AG04450 (cell line): ENCODE measurements at places on chromosomes 4 and X. TPM values are rescaled to one million over a fixed set of nuclear protein-coding genes. Genes with fewer than 3 reads are reported as not detected.

DNA sequence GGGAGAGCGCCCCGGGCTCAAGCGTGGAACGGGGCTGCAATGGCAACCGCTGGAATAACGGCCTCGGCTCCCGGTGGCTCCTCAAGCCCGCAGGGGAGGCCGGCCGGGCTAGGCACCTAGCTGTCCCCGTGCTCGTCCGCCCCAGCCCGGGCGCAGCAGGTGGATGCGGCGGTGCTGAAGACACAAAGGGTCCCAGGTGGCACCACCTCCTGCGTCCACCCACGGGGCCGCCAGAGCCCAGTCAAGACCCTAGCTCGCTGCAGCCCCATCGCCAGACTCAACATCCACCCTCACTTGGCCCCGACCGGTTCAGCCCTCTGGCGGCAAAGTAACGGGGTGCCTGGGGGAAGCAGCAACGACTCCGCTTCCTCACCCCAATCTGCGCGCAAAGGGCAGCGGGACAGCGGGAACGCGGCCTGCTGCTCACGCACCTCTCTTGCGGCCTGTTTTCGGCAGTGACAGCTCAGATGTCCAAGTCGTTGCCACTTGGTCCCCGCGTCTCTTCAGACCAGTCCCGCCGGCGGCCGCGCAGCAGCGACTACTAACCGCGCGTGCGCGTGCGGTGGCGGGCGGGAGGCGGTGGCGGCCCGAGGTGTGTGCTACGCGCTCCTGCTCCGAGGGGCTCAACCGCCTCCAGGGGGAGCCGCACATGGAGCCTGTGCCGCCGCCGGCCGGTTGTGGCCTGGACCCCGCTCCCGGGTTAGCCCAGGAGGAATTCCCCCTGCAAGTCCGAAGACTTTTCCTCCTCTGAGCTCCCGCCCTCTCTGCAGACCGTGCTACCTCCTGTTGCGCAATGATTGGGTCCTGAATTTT, at the start of gene CLGN:
Gene CLGN (minus strand): TSS at position 543 of the 813 bp plus-strand sequence. CDS start 14,570 bp downstream, outside the sequence.
- no peak for DNase-seq

DNA sequence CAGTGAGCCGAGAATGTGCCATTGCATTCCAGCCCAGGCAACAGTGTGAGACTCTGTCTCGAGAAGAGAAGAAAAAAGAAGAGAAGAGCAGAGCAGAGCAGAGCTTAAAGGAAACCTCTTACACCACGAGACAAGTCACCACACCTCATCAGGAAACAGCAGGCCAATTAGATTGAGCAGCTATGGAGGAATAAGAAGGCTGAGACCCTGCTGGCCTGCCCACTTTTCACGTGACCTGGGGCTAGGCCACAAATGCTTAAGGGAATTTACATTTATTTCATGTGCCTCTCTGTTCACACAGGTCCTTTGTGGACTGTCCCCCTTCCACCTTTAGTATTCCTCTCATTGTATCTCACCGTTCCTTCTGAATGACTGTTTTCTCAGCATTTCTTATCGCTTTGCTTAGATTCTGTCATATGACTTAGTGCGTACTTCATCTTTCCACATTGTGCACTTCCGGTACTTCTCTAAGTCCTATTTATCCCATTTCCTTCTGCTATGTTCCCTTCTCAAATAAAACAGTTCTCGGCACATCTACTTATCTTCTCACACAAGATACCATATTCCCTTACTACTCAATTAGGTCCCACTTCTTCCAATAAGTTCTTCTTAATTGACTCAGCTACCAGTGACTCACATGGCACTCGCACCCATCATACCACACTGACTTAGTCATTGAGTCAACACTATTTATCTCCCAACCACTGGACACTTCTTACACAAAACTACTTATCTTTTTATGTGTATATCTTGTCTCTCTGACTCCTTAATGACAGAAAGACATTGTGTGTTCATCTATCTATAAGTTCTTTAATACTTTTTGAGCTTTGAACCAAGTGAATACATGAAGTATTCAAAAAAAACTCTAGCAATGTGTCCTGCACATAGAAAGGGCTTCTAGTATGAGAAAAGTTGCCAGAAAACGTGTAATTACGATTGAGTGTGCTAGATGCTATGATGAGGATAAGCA, 11.0 kb downstream of the CUL4B start:
- peak; percentile 66 for DNase-seq

- no peak for DNase-seq
Measured at GRCh38 chr4:136383082-136383481, 1149.2 kb downstream of the PCDH18 start.

GRCh38 chr4:153161226-153161963, 42.8 kb upstream of the TRIM2 start:
- no peak for DNase-seq

GRCh38 chr4:129645461-129645860, 549.5 kb downstream of the C4orf33 start:
- DNase-seq = no peak

GRCh38 chr4:142164767-142165500, 528.6 kb downstream of the IL15 start:
- DNase-seq = no peak

- no peak for DNase-seq
Measured at GRCh38 chr4:103075435-103075893, 1.1 kb downstream of the SLC9B2 start.

GRCh38 chrX:110318664-110318968, 731 bp upstream of the AMMECR1 start:
- DNase-seq = no peak

- no peak for DNase-seq
Measured at GRCh38 chrX:67724359-67725110, 180.7 kb downstream of the AR start.

GRCh38 chr4:26074712-26075430, 160.9 kb downstream of the SMIM20 start:
- no peak for DNase-seq

GRCh38 chr4:48853604-48854394, 22.9 kb downstream of the OCIAD1 start:
- no peak for DNase-seq

- no peak for DNase-seq
Measured at GRCh38 chr4:126061655-126062054, 746.9 kb downstream of the FAT4 start.

- no peak for DNase-seq
Measured at GRCh38 chrX:3403748-3404147, 57.3 kb upstream of the MXRA5 start.

DNA sequence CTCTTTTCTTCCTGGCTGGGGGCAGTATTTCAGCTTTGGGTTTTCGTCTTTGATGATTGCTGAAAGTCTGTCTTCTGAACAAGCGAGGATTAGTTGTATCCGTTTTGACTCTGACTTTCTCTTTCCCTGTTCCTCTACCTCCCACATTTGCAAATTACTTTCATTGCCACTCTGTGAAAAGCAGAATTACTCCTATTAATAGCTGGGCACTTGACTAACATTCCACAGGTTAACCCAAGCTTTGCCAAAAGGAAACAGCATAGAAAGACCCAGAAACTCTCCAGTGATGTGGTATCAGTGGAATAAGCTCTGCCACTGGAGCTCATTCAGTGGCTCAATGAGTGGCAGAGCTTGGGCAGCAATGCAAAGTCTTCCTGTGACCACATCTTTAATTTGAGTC, 238.9 kb downstream of the PALLD start:
- DNase-seq = no peak

DNA sequence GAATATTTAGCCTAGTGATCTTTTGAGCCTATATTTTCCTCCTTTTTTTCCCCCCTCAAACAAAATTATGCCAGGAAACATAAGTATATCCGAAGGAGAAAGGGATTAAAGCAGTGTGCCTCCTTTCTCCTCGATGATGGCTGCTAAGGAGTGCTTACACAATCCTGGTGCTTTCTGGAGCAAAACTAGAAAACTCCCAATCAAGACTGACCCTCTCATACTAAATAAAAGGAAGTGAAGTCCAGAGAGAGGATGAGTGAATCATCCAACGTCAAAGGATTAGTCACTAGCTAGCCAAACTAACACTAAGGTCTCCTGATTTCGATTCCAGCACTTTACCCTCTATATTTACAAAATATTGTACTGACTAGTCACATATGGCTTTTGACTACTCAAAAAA, 146.8 kb downstream of the PPP3CA start:
- DNase-seq = peak; percentile 78

- no peak for DNase-seq
Measured at GRCh38 chr4:67152976-67153375, 392.3 kb downstream of the CENPC start.

GRCh38 chr4:71680706-71681105, 103.2 kb downstream of the GC start:
- DNase-seq = no peak

GRCh38 chr4:112234952-112235609, 3.5 kb downstream of the AP1AR start:
- peak; percentile 74 for DNase-seq

DNA sequence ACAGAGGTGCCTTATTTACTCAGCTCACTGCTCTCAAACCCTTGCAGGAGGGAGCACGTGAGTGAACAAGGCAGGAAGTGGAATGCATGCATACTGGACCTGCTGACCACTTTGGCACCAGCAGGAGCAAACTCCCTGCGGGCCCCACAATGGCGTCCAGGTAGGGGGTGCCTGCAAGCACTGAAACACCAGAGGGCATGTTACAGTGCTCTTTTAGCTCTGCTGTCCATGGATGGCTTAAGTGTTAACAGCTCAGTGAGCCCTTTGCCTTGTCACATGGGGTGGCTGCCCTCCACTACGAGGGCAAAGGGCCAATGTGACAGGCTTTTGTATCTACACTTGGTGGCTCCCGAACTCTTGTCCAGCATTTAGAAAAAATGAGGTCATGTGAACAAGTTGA, 199.5 kb upstream of the UGT8 start:
- no peak for DNase-seq

- DNase-seq = no peak
Measured at GRCh38 chr4:100312615-100313350, 122.5 kb upstream of the DDIT4L start.

- DNase-seq = no peak
Measured at GRCh38 chr4:87524456-87524855, 4.7 kb downstream of the SPARCL1 start.

- DNase-seq = no peak
Measured at GRCh38 chr4:89400287-89401035, 92.9 kb upstream of the GPRIN3 start.

DNA sequence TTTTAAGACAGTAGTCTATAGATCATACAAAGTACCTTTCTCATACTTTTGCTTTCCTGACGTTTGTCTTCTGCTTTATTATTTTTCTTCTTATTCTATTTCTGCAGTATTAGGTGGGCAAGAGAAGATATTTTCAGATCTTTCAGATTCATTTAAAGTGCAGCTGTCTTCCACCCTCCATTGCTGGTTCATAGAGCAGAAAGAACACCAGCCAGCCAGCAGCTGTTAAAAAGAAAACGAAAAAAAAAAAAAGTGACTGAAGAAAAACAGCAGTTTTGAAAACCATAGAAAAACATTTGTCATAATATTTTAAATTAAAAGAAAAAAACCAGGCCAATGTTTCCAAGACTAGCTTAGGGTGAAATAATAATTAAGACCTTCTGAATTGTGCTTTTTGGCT, 42.9 kb downstream of the SMAD1 start:
- DNase-seq = no peak

GRCh38 chrX:109847257-109848187, 114.5 kb upstream of the ACSL4 start:
- DNase-seq = peak; percentile 62

DNA sequence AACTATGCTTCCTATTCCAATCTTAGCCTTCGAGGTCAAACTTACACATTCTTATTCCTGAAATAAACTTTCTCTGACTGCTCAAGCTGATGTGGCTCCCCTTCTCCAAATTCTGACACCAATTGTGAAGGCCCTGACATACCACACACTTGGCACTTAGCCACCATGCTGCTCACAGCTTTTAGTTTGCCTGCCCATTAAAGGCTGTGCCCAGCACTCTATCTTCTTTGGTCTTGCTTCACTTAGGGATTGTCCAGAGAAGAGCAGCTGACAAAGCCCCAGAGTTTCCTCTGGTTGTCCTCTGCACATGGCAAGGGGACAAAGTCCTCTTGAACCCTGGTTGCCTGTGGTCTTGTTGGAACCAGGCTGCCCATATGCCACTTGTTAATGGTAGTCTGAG, 126.1 kb downstream of the ARHGEF9 start:
- DNase-seq = no peak

DNA sequence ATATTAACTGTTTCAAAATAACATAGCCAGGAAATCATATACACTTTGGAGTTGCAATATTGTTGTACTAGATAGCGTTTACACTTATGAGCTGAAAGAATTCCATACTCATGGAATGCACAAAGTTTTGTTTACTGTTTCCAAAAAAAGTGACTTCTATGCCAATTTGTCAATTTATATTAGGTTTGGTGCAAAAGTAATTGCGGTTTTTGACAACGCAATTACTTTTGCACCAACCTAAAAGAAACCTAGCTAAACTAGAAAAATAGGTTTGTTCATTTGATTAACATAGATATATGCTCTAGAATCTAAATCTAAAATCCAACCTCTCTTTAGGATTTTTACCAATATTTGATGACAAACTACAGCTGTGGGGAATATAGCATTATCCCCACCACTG, 15.2 kb downstream of the RXFP1 start:
- DNase-seq = no peak

DNA sequence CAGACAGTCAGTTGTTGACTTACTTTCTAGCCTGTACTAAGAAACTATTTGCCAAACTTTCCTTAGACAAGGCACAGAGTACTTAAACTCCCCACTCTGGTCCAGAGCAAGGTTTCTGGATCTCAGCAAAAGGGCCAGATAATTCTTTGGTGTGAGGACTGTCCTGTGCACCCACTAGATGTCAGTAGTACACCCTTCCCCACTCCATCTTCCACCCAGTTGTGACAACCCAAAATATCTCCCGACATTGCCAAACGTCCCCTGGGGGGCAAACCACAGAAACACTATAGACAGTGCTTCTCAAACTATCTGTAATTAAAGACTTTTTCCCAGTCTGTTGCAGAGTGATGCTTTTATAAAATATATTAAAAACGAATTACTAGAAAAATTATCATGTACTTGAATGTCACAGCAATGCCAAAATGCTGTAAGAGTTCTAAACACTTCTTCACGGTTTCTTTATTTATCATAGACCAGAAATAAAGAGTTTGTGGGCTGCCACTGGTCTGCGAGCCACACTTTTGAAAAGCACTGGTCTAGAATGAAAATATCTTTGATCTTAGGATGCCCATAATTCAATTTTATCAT, 203.5 kb downstream of the PRDM5 start:
- peak; percentile 8 for DNase-seq

DNA sequence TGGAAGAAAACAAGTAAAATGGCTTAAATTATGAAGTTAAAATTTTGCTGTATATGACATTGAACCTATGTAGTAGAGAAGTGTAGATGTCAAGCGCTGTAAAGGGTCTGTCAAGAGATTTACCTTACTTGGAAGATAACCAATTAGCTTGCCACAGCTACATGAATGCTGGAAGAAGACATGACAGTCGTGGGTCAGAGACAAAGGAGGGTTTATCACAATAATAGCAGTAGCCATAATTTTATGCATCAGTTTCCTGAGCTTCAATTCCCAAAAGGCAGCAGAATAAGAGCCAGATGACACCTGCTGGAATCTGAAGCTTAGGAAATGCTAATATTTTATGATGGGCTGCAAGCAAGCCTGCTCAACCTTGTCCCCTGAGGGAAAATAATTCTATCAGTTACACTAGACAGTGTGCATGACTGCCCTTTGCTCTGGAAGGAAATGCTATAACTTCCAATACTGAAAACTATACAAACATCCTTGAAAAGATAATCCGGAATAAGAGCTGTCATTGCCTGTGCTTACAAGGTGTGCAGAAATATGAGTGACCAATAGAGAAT, 292.9 kb downstream of the PRDM5 start:
- no peak for DNase-seq

The NLGN4X gene
- not detected in 2 replicates for polyA plus RNA-seq

The FGFRL1 gene
- polyA plus RNA-seq = 11.2 and 22.3 TPM in 2 replicates

The UGT2B15 gene
- not detected in 2 replicates for polyA plus RNA-seq

The PHOX2B gene
- not detected in 2 replicates for polyA plus RNA-seq

The IDS gene
- polyA plus RNA-seq = 75.7 and 76.7 TPM in 2 replicates
